T-helper 1 cell (primary cell): ENCODE measurements at places on chromosomes 3 and 15.
A peak's percentile ranks its signal among the peaks of the same experiment; 100 is the strongest.

DNA sequence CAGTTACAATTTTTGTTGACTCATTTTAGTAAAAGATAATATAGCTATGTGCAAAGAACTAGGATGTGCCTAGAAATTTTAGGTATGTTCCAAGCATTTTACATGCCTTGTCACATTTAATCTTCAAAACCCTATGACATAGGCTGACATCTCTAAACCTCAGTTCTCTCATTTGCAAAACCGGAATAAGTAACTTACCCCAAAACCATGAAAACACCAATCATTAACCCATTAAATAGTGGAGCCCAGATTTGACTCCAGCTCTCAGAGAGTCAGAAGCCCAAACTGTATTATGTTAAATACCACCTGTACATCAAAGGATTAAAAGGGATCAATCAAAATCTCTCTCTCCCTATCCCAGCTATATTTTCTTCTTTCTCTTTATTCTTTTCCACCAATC, 36.6 kb downstream of the GSK3B start:
- no peak for DNase-seq

DNA sequence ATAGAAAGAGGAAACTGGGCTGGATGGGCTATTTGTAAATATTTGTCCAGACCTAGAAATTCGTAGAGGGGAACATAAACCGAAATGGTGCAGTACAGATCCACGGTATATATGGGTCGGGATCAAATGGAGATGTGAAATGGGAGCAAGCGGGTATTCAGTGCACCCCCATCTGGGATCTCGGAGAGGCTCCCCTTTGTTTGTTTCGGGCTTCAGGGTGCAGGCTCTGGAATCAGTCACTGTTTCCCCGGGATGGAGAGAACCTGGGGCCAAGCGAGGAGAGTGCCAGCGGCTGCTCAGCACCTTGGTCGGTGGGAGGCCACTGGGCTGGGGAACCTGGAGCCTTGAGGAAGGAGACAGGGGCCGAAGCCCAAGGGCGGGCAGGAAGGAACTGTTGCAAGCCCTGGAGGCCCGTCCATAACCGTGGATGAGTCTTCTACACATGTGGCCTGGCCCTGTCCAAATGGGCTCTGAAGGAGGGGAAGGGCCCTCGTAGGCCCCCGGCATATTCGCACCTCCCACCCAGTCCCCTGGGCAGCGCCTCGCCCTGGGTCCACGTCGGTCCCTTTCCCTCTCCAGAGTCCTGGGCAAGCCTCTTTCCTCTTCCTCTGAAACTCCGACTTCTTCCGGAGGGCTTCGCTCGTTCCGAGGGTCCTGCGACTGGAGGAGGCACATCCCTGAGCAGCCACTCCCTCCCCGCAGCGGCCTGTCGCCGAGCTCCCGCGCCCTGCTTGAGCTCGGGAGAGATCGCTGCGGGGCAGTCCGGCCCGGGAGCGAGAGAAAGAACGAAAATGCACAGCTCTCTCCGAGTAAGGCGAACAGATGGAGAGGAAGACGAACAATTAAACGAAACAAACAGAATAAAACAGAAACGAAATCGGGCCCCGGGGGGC, 3.0 kb downstream of the ISL2 start:
- no peak for DNase-seq

- DNase-seq, result no peak
Measured at GRCh38 chr3:189458528-189458927, 172.7 kb upstream of the TP63 start.

DNA sequence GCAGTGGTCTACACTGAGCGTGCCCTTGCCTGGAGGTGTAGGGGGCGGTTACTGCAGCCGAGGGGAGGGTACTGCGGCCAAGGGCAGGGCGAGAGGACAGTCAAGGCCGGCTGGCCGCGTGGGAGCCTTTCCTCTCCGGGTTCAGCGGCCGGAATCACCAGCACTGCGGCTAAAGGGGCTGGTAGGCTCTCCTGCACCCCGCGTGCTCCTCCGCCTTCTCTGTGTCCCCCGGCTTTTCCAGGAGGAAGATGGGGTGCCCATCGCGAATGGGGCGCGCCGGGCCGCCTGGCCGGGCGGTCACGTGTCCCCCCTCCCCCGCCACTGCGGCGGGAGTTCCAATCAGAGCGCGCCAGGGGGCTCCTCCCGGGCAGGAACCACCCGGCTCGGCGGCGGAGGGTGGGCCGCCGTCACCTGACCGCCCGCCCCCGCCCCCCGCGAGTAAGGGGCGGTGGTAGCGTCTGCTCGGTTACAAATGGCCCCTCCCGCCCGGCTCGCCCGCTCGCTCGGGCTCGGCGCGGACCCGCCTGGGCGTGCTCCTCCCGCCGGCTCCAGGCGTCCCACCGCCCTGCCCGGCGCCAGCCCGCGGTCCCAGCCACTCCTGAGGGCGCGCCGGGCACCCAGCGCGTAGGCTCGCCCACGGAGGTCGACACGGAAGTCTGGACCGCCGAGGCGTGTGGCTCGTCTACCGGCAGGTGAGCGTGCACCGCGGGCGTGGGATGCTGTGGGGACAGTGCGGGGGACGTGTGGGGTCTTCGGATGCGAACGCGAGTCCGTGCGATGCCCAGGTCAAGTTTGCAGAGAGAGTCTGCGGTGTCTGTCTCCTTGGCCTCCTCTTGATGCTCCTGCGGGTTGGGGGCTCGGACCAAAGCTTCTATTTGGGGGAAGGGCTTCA, 242.6 kb upstream of the TOPAZ1 start:
- no peak for DNase-seq

DNA sequence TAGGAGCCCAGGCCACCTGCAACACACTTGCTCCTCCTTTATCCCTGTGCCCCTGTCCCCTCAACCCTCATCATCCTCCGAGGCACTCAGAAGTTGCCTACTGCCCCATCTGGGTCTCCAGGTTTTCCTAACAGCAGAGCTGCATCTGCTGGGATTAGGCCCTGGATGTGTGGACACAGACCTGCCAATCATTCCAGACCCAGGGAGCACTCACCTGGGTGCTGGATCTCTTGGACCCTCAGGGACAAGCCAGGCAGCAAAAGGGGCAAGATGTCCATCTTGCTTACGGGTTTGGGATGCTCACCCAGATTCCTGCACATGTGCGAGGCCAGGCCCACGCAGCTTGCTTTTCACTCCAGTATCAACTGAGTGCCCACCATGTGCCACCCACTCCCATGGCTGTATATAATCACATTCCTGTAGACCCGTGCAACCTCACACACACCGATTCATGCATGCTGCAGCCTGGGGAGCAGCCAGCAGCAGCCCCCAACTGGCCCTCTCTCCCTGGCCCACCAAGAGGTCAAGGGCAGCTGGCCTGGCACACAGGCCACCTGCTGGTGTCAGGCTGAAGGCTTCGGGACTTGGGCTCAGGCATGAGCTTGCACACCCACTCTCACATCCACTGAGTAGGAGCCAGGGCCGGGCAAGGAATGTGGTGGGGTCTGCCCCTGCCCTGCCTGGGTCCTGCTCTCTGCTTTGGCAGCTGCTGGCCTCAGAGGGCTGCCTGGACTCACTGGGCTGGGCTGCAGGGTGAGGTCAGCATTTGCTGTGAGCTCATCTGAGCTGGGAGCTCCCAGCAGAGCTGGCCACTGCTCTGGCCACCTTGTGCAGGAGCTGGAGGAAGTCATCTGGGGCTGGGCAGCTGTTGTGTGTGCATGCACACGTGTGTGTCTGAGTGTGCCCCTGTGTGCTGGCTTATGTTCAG, 14.9 kb downstream of the PRKCD start:
- no peak for DNase-seq

- no peak for DNase-seq
Measured at GRCh38 chr3:42366550-42366949, 43.9 kb downstream of the LYZL4 start.

- DNase-seq, result no peak
Measured at GRCh38 chr3:170144437-170144843, 37.1 kb downstream of the PHC3 start.

GRCh38 chr3:12349895-12350811, 61.3 kb downstream of the PPARG start:
- no peak for DNase-seq

GRCh38 chr3:162213956-162214355, 717.3 kb downstream of the OTOL1 start:
- DNase-seq, result no peak

GRCh38 chr15:60906146-60906674, 322.9 kb downstream of the RORA start:
- DNase-seq, result no peak

DNA sequence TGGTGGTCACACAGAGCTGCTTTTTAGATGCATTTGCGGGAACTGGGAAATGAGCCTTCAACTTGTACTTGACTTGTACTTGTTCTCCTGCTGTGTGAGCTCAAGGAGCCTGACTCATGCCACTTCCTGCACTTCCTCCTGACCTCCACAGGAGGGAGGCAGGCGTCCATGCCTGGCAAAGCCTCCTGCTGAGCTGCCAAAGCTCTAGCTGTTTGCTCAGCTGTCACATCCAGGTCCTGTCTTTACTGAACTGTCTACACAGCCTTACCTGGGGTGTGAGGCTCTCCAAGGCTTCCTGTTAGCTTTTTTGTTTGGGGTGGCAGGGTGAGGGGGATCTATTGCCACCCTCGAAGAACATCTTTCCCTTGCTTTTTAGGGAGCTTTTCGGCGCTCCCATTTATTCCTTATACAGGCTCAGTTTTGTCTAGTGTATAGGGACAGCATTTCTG, 6.4 kb downstream of the THPO start:
- DNase-seq, result peak; percentile 73

GRCh38 chr3:95464346-95464745, 1350.0 kb upstream of the EPHA6 start:
- no peak for DNase-seq

- no peak for DNase-seq
Measured at GRCh38 chr3:189567322-189567721, 63.9 kb upstream of the TP63 start.

- DNase-seq, result no peak
Measured at GRCh38 chr3:125055331-125055912, 375 bp downstream of the HEG1 start.

DNA sequence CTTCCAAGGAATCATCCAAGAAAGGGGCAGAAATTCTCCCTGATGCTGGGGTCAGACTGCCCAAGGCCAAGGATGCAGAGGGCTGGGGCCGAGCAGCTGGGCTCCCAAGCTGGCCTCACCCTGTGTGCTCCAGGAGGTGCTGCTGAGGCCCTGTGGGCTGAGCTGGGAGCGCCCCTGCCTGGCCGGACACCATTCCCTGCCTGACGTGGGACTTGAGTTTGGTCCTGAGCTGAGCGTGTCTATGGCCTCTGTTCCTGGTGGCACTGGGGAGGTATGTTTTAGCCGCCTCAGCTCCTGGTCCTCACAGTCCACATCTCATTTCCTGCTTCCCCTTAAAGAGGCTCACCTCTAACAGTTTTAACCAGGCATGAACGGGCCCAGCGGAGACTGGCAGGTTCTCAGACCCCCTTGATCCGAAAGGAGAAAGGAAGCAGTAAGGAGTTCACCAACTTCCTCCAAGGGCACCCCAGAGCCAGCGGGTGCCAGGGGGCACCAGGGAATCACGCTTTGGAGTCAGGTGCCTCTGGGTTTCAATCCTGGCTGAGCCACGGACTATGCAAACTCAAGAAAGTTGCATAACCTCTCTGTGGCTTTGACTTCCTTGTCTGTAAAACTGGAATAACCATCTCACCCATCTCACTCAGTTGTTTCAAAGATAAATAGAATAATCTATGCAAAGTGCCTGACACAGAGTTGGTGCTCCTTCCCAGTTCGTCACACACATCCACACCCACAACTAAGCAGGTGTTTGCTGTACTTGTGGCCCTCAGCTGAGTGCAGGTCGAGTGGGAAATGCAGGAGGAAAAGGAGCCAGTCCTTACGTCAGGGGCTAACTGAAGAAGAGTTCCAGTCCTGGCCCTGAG, 48.6 kb downstream of the SLC12A8 start:
- DNase-seq, result no peak

- DNase-seq, result no peak
Measured at GRCh38 chr3:157789162-157789561, 285.9 kb upstream of the VEPH1 start.

GRCh38 chr3:112539825-112540650, 21.7 kb downstream of the ATG3 start:
- no peak for DNase-seq

GRCh38 chr3:70358978-70359580, 46.6 kb upstream of the MDFIC2 start:
- no peak for DNase-seq

DNA sequence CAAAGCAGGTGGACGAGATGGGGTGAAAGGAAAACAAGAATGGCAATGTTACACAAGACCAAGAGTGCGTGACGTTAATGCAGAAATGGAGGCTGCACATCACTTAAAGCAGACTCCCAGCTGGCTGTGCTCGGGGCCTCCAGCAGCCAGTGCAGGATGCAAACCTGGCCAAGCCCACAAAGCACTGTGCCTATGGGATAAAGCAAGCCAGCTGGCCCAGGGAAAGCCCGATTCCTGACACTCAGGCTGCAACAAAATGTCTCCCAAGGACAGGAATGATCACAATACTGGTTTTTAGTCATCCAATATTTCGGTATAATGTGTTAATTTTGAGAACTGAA, 86.2 kb downstream of the SEC22A start:
- no peak for DNase-seq

DNA sequence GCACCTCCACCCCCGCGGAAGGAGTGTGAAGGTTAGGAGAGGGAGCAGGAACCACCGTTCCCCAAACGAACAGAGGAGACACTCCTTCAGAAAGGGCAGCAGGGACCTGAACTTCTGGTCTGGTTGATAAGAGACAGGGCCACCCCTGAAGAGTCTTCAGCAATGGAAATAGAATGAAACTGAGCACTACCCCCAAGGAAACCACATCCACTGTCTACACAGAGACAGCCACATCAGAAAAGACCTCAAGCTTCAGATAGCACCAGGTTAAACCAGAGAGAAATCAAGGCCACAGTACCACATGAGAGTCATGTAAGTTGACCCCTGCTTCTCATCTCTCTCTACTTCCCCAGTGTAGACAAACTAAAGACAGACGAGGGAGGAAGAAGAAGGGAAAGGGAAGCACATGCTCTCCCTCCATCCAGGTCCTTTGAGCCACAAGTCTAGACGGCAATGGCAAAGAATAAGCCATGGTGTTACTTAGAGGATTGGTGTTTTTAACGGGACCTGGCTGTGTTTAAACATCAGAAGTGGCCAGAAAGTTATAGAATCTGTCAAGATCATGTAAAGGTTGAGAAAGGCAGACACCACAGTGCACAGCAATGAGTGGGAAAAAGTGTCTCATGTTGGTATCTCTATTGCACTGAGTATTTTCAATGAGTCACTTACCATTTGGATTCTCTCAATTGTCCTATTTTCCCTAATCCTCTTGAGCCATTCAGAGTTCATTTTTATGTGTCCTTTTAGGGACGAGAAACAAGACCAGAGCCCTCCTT, 31.4 kb upstream of the CTNNB1 start:
- no peak for DNase-seq

DNA sequence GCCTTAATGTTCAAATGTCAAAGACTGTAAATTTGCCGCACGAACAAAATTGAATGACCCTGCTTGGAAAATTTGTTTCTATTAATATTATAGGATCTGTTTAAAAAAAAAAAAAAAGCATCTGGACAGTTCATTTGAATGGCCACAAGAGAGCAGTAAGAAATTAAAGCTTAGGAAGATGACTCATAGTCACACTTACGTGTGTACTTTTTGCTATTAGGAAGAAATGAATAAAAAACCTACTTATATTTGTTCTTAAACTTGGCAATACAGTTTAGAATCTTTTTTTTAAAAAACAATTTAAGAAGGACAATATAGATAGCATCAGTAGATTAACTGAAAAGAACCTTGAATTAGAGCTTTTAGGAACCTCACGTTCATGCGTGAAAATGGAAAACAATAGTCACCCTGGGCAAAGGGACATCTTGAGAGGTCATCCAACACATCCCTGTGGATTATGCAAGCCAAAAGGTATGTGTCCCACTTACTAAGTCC, 621.8 kb downstream of the MECOM start:
- no peak for DNase-seq
